Stimulated activated naive CD4-positive, alpha-beta T cell (primary cell): ENCODE measurements at places on chromosomes 4 and X.

- DNase-seq = no peak
Observed at GRCh38 chr4:1494416-1495315, 88.4 kb upstream of the NKX1-1 start.

- peak; percentile 16 for DNase-seq
Observed at GRCh38 chrX:65668377-65669310, 1.2 kb downstream of the MSN start.

DNA sequence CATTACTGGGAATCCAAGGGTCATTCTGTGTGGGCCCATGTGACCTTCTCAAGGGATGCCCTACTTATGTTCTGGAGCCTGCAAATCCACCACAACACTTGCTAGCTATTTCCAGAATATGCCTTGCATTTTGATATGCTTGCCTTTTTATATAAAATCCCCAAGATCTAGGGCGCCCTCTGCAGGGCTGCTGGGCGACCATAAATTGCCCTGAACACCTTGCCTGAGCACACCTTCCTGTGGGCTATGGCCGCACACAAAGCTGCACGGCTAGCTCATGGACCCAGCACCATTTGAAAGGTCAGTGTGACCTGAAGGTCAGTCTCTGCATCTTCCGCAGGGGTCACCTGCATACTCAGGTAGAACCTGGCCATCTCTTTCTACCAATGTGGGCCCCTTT lies 311.7 kb downstream of the NLGN4X start:
- no peak for DNase-seq

DNA sequence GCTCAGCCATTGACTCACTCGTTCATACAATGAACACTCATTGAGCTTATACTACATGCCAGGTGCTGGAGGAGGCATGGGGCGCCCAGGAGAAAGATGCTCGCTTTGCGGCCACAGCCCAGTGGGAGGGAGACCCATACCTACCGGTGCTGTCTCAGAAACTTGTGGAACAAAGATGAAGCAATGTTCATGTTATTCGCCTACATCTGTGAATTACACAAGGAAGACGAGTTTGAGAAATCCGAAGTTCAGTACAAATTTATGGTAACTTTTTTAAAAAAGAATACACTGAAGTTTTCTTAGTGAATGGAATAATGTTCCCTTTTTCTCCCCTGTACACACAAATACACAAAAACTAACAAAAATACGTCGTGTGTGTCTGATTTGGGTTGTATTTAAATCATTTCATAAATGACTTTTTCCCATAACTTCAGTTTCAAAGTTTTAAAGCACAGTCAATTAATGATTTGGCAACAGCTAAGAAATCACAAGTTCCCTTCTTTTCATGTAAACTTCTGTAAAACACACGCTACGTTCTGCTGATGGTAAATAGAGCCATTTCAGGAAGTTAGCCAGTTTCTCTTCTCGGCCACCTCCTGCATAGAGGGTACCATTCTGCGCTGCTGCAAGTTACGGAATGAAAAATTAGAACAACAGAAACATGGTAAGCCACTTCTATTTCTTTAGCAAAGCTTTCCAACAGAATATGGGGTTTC lies at the start of gene TLR8:
Gene TLR8, plus strand, starts transcription at position 575 of the 716 bp plus-strand sequence. Its CDS starts 87 bp downstream, at position 662.
- DNase-seq = no peak

GRCh38 chr4:72375073-72375736 lies 193.8 kb downstream of the ADAMTS3 start:
- no peak for DNase-seq

- no peak for DNase-seq
Observed at GRCh38 chr4:136400829-136401228, 1131.5 kb downstream of the PCDH18 start.

- no peak for DNase-seq
Observed at GRCh38 chrX:13309631-13310030, 10.2 kb downstream of the ATXN3L start.

GRCh38 chrX:28058901-28059300 lies 77.7 kb upstream of the DCAF8L1 start:
- no peak for DNase-seq

DNA sequence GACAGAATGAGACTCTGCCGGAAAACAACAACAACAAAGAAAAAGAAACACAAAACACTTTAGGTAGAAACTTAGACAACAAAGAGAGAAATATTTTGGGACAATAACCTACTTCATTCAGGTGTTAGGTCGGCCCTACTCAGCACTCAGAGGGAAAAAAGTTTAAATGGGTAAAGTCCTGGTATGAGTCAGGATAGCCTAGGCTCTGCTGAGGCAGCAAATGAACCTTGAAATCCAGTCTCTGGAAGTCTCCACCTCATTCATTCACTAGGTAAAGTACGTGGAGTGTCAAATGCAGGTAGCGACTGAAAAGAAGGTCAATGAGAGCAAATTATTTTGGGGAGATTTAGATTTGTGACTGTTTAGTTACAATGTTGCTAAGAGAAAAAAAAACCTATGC lies 127.4 kb downstream of the FHDC1 start:
- DNase-seq = no peak

GRCh38 chrX:7444967-7445366 lies 297.0 kb upstream of the PUDP start:
- DNase-seq = no peak

DNA sequence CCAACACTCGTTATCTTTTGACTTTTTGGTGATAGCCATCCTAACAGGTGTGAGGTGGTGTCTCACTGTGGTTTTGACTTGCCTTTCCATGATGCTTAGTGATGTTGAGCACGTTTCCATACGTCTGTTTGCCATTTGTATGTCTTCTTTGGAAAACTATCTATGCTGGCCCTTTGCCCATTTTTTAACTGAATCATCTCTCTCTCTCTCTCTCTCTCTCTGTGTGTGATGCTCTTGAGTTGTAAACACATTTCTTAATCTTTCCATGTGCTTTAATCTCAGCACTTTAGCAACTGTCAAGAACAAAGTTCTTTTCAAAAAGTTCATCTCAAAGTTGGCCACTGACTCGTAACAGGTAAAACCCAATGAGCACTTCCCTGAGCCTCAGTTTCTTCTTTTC lies 10.5 kb downstream of the SORBS2 start:
- no peak for DNase-seq

DNA sequence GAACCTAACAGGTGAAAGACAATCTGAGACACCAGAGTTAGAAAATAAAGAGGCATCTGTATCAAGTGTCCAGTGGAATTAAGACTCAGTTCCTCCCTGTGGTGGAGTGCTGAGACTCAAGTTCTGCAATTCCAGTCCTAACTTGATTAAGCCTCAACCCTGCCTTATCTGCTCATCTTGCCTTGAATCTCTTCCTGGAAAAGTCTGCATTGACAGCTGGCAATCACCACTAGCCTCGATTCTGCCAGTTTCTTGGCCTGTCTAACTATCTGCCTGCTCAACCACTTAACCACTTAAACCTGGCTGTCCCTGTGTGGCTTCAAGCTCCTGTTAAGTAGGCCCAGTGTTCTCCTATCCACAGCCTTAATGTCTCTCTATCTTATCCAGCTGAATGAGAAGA lies 22.4 kb upstream of the NEIL3 start:
- DNase-seq = no peak

DNA sequence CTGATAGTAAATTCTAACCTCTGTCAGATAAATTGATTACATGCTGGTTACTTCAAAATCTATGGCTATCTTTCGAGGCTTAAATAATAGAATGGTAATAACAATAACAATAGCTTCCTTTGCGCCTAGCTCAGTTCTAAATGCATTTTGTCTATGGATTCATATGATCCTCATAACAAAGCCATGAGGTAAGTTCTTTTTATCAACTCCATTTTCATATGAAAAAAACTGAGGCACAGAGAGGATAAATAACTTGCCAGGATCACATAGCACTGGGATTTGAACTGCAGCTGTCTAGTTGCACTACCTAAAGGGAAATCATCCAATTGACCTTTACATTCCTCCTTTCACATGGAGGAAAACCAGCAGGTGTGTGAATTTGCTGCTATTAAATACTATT lies 108.6 kb upstream of the ARX start:
- no peak for DNase-seq

DNA sequence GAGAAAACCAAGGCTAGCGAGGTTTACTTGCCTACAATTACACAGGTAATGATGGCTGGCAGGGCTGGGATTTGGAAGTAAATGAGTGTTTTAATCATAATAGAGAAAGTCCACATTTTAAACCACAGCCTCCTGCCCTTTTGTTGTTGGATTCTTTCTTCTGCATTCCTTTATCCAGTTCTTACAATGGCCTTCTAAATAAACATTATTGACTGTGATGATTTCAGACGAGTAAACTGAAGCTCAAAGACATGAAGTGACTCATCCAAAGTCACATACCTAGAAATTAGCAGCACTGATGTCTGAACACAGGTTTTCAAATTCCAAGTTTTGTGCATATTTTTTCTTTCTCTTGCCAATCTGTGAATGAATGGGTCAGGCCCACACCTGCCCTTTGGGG lies 51.2 kb upstream of the C1QTNF7 start:
- no peak for DNase-seq

- no peak for DNase-seq
Observed at GRCh38 chr4:6189511-6189910, 10.8 kb downstream of the JAKMIP1 start.

GRCh38 chr4:177960566-177960965 lies 518.3 kb upstream of the AGA start:
- no peak for DNase-seq

GRCh38 chr4:105392858-105393257 lies 81.0 kb downstream of the PPA2 start:
- DNase-seq = no peak

- no peak for DNase-seq
Observed at GRCh38 chr4:8393593-8394038, 46.9 kb downstream of the ACOX3 start.

GRCh38 chrX:17596546-17597205 lies 140.6 kb upstream of the SCML1 start:
- no peak for DNase-seq

GRCh38 chrX:45198706-45199105 lies 2.0 kb downstream of the DIPK2B start:
- no peak for DNase-seq
